ENCODE measurements at places on chromosomes 4 and X.
A peak's percentile ranks its signal among the peaks of the same experiment; 100 is the strongest.

- DNase-seq, result no peak
Measured at GRCh38 chr4:52592287-52592686, 66.8 kb downstream of the USP46 start.

DNA sequence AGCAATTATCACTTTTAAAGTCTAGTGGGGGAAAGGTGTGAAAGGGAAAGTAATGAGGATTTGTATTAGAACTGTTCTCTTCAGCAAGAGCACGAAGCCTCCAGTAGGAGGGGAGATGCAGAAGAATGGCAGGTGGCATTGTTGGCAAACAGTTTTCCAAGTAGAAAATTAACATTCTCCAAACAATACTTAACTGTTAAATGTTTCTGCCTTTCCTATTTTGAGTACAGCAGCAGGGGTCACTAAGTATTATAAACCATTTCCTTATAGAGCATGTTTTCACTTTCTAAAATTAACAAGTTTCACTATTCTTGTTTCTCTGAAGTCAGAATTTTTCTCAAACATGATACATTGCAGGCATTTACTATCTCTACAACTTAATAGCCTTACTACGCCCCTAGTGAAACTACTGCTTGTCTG is 58.7 kb downstream of the LEF1 start:
- DNase-seq, result no peak

GRCh38 chr4:102722740-102723139 is 38.0 kb downstream of the MANBA start:
- DNase-seq, result no peak

- DNase-seq, result peak; percentile 21
Measured at GRCh38 chr4:17809667-17810066, 890 bp downstream of the DCAF16 start.

DNA sequence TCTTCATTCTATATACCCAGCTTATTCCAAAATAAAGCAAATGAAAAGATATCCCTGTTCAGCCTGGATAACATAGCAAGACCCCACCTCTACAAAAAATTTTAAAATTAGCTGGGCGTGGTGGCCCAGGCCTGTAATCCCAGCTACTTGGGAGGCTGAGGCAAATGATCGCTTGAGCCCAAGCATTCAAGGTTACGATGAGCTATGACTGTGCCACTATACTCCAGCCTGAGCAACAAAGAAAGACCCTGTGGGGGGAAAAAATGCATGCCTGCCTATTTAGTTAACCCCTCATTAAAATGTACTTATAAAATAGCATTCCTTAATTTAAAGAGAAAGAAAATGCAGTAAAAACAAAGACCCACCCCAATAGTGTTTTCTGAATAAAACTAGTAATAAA is 9.3 kb downstream of the PRSS12 start:
- no peak for DNase-seq

GRCh38 chrX:72176981-72177380 is 4.6 kb upstream of the PIN4 start:
- DNase-seq, result no peak

- DNase-seq, result no peak
Measured at GRCh38 chr4:101418466-101418865, 71.1 kb upstream of the PPP3CA start.

DNA sequence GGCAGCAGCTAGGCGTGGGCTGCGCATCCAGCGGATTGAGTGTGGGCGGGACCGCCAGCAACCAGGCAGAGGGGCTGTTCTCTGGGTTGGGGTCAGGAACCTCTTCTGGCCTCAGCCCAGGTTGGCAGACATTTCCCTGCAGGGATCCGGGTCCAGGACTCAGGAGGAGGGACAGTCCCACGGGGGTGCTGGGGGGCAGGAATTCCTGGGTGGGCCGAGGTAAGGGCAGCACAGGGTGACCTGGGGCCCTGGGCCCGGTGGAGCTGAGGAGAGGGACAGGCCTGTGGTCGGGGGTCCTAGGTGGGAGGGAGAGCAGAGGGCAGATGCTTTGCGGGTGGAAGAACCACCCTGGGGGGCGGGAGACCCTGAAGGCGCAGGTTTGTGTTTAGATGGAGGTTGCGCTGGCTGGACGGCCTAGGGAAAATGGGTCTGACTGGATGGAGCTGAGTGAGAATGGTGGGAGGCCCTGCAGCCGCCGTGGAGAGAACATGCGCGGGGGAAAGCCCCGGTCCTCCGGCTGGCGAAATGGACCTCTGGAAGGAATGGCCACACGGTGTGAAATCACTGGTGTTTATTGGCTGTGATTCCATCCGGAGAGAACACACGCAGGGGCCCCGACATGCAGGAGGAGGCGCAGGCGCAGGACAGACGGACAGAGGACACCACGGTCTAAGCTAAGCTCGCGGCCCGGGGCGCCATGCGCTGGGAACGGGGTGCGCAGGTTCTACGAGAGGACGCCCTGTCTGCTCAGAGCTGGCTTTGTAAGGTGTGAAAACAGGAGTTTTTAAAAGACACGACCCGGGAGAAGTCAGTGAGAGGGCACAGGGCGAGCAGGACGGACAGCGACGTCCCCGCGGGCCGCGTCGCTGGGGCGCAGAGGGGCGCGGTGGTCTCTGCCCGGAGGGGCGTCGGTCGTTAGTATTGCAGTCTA is 41.3 kb downstream of the CPLX1 start:
- DNase-seq, result no peak

DNA sequence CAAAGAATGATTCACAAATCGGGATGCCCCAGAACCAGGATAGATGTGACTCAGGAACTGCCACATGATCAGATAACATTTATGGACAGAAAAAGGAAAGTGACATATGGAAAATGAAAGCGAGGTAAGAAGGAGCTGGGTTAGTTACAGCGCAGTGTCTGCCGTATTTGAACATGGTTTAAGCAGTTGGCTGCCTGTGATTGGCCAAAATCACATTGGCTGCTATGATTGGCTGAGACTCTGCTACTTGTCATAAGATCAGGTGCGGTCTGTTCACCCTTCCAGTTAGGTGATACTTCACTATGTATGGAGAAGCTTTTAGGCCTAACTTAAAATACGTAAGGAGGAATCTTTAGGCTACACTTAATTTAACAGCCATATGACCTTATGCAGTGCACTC is 322.7 kb upstream of the HAND2 start:
- DNase-seq, result no peak

GRCh38 chr4:151355155-151355554 is 29.8 kb upstream of the SH3D19 start:
- DNase-seq, result no peak
